Spinal cord (tissue), 10 donors: ENCODE measurements at places on chromosomes 11 and 22. TPM values are rescaled to one million over a fixed set of nuclear protein-coding genes. Genes with fewer than 3 reads are reported as not detected.

PKDREJ gene
- 0.30 TPM for polyA plus RNA-seq

PHOX2A gene
- polyA plus RNA-seq, result 1.7 TPM

CCDC117 gene
- 12.9 TPM for polyA plus RNA-seq

OR52H1 gene
- polyA plus RNA-seq, result not detected

GLB1L3 gene
- polyA plus RNA-seq, result 2.9 TPM

GSTT2 gene
- 0.45 TPM for polyA plus RNA-seq

DDTL gene
- 7.5 TPM for polyA plus RNA-seq

PNPLA5 gene
- 0.30 TPM for polyA plus RNA-seq

PANX3 gene
- not detected for polyA plus RNA-seq

KCNJ4 gene
- 1.1 TPM for polyA plus RNA-seq

MYRF gene
- polyA plus RNA-seq, result 112 TPM

RIMBP3B gene
- not detected for polyA plus RNA-seq

CRYBB2 gene
- polyA plus RNA-seq, result 0.77 TPM

CD6 gene
- 5.0 TPM for polyA plus RNA-seq

PITPNM1 gene
- polyA plus RNA-seq, result 101 TPM

SEPTIN3 gene
- 423 TPM for polyA plus RNA-seq

GALNT18 gene
- polyA plus RNA-seq, result 10.0 TPM

APOC3 gene
- polyA plus RNA-seq, result not detected

PAX6 gene
- 37.2 TPM for polyA plus RNA-seq

GCAT gene
- 24.6 TPM for polyA plus RNA-seq

LDHAL6A gene
- polyA plus RNA-seq, result 1.6 TPM

FAT3 gene
- polyA plus RNA-seq, result 50.5 TPM

CHKA gene
- 78.9 TPM for polyA plus RNA-seq

MPZL3 gene
- 1.4 TPM for polyA plus RNA-seq

CPT1A gene
- polyA plus RNA-seq, result 28.0 TPM

OR4C46 gene
- polyA plus RNA-seq, result not detected
